ENCODE measurements at places on chromosomes 11 and 22.

DNA sequence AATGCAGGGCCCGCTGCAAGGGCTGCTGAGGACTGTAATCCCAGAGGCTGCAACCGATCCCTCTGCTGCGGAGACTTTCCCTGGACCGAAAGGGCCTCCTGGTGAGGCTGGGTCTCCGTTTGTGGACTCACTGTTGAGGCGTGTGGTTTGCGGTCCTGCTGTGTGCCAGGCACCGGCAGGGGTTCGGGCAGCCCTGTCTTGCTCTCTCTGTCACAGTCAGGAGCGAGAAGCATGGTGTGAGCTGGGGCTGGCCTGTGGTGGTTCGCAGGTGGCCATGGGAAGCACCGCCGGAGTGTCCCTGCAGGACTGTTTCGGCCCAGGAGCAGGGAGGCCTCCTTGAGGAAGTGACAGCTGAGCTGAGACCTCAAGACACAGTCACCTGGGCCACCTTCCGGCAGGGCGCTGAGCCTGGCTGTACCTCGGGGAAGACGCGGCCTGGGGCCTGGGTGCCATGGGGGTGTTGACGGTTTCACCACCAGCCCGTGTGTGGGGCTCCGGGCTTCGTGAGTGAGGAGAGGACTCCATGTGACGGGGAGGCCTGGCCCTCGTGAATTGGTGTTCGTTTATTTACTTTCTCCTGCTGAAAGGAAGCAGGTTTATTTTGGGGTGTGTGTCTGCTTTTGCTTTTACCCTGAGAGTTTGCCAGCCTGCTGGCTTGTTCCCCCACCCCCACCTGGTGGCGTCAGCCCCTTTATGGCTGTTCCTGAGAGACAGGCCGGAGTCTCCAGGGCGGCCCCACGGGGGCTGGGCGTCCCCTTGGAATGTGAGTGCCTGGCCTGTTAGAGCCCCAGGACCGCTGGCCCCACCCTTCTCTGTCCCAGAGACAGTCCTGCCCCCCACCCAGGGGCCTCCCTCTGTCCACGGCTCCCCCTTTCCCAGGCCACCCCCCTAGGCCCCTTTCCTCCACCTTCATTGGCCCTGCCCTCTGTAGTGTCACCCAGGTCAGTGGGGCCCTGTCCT lies 122.5 kb downstream of the KCNQ1OT1 start:
- no peak for DNase-seq

DNA sequence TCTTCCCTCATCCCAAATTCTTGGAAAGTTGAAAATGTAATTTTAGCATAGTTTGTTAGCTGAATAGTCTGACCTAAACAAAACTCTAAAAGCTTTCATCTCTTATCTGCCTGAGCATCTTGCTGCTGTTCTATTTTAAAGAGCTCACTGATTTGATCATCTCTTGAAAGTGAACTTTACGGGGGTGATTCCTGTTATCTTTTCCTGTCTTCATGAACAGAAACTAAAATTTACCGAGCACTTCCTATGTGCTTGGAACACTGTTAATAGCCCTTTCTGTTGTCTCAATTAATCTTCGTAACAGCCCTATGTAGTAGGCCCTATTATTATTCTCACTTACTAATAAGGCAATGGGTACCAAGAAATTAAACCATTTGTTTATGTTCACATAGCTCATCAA lies 12.3 kb downstream of the AMOTL1 start:
- no peak for DNase-seq

DNA sequence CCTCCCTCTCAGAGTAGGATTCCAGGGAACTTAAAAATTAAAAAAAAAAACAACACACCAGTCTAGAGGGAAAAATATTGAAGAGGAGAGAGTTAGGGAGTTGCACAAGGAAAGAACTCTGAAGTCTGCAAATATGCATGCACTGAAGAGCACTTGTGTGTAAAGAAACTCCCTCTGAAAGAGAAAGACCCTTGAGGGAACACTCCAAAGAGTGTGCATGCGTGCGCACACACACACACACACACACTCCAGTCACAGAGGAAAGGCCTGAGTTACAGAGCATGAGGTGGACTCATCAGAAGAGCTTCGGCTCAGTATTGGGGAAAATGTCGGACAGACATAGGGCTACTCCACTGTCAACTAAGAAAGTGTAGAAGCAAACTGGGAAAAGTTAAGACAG lies 30.1 kb downstream of the GGTLC2 start:
- DNase-seq: no peak

DNA sequence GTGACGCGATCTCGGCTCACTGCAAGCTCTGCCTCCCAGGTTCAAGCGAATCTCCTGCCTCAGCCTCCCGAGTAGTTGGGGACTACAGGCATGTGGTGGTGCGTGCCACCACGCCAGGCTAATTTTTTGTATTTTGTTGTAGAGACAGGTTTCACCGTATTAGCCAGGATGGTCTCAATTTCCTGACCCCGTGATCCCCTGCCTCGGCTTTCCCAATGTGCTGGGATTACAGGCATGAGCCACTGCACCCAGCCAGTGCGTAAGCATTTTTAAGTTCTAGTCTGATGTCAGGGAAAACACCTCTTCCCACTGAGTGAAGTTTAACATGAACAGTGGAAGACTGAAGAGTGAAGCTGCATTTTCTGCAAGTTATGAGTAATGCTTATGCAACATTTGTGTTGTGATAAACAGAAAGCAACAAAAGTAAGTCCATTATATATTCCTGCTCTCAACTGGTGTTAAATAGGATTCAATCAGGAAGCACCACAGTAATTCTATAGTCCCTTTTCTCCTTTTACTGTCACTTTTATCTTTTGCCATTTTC lies 1219.8 kb upstream of the RAG2 start:
- no peak for DNase-seq

DNA sequence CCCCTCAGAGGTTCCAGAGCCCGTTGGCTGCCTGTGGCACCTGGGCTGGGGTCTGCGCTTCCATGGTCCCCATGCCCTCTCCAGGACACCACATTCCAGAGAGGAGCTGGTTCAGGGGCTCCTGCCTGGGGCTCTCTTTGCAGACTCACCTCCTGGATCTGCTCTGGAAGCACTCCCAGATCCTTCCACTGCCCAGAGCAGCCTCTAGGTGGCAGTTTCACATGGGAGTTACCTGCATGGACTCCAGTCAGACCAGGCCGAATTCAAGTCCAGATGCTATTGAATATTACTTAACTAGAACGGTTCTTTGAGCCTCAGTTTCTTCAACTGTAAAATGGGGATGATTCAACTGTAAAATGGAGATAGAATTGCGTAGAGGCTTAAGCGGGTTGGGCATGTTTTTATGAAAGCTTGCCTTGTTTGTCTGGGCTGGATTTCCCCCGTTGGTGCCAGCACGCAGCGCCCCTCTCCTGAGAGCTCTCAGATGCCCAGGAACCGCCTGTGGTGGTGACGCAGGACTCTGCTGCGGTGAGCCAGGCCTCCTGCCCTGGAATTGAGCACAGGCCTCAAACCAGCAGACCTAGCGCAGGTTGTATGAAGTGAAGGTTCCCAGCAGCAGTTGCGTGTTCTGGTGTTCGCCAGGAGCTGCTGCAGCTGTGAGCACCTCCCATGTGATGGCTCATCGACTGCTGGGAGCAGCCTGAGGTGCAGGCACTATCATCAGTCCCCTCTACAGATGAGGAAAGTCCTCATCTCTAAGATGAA lies 44.2 kb downstream of the LMO1 start:
- no peak for DNase-seq

DNA sequence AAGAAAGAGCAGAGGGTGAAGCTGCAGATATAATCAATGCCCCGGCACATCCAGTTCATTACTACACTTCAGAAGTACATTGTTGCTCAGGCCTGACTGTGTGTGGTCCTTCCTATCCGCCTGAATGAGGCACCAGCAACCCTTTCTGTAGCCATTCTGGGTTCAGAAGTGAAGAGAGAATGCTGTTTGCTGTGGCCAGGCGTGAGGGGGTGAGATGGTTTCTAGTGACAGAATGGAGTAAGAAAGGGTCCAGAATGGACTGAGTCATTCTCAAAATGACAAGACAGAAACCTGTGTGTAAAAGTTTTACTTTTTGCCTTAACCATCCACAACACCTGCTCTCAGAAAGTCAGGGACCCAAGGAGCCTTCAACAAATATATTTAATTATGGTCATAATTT lies 334.8 kb downstream of the GUCY1A2 start:
- DNase-seq: no peak

DNA sequence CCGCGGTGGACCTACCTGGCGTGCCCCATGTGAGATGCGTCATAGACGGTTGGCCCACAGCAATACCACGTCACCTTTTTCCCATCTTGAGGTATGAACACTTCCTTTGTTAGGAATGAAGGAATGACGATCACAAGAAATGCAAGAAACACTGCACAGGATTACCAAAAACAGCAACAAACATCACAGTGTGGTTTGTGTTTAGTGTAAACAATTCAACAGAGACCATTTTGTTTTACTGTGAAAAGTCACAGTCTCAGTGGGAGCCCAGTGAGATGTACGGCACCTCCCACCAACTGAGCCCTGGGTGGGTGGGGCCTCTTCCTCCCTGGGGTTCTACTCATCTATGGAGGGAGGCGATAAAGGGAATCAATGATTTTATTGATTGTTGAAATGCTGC lies 16.3 kb downstream of the CARS1 start:
- DNase-seq: no peak

GRCh38 chr11:117529816-117530215 lies 202.2 kb downstream of the CEP164 start:
- no peak for DNase-seq

DNA sequence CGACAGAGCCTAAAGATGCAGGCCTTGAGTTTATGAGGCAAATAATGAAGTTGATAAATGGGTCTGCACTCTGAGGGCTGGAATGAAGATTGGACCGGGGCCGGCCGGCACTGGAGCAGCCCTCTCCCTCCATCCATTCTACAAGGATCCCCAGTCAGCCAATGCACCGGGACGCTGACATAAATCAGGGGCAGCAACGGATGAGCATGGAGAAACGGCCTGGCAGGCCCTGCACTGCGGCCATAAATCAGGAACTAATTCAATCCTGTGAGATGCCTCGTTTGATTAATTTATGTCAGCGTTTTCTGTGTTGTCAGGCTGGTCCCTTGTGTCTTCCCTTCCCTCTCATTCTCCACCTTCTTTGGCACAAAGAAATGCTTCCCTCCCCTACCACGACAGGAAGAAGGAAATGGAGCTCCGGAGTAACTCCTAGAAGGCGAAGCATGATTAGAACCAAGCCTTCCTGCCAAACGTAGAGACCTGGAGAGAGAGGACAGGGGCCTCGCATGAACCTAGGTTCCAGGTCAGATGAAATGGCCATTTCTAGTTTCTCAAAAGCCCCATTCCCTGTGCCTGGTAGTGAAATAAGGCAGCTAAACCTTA lies 358.4 kb downstream of the OPCML start:
- no peak for DNase-seq

GRCh38 chr11:131875611-131876010 lies 505.2 kb downstream of the NTM start:
- DNase-seq: no peak

GRCh38 chr22:38353142-38353629 lies 36.0 kb upstream of the CSNK1E start:
- DNase-seq: peak; percentile 52

DNA sequence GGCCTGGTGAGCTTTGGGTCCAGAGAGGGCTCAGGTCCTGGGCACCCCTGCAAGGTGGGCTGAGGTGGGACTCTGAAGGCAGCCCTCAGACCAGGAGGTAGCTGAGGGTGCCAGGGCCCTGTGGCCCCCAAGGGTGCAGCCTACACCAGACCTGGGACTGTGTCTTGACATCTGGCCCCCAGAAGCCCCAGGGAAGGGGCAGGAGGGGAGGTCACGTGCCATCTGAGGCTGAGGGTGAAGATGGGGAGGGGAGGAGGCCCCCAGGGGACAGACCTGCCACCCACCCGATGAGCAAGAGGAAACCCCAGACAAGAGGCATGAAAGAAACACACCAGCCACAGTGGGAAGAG lies 520.2 kb downstream of the BRD1 start:
- no peak for DNase-seq

DNA sequence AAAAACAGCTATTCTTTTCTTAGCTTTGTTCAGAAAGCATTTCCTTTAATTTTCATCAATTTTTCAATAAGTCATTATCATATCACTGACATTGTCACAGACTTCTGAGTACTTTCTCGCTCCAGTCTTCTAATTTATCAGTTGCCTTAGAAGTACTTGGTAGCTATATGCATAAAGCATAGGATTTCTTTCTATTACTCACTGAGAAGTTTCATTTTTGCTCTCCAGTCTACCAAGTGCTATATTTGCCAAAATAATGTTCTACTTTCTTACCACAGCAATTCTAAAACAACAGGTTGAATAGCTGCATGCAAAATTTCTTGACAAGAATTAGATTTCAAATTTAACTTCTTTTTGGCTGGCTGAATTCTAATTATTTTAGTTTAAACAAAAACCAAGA lies 116.3 kb downstream of the STK33 start:
- no peak for DNase-seq

DNA sequence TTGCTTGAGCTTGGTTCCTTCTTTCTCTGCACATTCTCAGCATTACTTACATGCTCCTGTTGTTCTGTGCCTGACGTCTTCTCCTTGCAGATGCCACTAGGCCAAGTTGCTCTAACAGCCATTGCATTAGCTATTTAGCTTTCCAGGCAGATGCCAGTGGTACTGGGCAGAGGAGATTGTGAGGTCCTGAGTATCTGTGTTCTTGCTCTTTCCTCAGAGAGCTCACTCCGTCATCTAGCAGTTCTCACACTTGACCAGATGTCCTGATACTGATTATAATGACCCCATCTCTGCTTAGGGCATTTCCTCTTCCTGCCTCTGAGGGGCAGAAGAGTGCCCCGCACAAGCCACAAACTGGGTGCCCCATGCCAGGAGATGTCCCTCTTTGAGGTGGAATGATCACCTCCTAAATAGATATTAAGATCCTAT lies 30.7 kb downstream of the ARHGAP1 start:
- DNase-seq: no peak

- DNase-seq: no peak
Measured at GRCh38 chr11:128212324-128212723, 375.0 kb downstream of the ETS1 start.

- no peak for DNase-seq
Measured at GRCh38 chr11:33399421-33399820, 142.2 kb downstream of the HIPK3 start.

DNA sequence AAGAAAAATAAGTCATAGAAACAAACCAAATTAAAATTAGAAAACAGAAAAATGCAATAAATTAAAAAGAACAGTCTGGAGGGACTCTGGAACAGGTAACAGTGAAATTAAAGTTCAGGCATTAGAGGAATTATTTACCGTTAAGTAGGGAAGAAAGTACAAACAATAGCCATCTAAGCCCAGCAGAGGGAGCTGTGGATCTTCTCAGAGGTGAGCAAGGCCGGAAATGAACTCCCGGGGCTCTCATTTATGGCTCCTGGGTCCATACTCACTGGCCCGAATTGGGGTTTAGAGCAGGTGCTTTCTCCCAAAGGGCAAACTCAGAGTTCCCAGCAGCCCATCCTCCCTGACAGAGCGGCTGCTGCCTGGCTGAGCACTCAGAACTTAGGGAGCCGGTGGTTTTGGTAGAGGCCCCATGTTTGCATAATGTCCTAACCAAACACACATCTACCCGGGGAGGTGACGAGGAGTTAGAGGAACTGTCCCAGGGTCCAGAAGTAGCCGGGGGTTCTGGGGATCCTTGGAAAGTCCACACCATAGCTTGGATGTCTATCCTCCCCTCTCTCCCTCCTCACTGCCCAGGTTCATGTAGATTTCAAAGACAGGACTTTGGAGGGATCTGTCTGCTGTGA lies 87.8 kb upstream of the VPREB1 start:
- no peak for DNase-seq

- no peak for DNase-seq
Measured at GRCh38 chr11:108137212-108137611, 15.8 kb downstream of the ACAT1 start.
